Stimulated activated CD4-positive, alpha-beta T cell treated with anti-CD3 and anti-CD28 coated beads, Interleukin-1b, Interleukin-23, amount 100 ng/mL, for 1 hour (primary cell): ENCODE measurements at places on chromosomes 1 and 21.
A peak's percentile ranks its signal among the peaks of the same experiment; 100 is the strongest.

DNA sequence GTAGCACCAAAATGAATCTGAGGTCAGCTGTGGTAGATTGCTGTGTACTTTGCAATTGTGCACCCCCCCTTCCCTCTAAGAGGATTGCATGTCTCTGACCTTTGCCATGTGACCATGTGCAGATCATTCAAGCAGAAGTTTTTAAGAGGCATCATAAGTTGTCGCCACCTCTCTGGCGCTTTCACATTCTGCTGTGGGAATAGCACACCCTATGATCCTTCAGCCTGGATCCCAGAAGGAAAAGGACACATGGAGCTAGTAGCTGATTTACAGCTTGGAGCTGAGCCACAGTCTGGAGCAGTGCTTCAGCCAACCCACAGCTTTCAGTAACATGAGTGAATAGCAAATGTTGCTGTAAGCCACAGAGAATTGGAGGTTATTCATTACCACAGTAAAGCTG, 158.5 kb downstream of the TSEN15 start:
- DNase-seq: no peak

DNA sequence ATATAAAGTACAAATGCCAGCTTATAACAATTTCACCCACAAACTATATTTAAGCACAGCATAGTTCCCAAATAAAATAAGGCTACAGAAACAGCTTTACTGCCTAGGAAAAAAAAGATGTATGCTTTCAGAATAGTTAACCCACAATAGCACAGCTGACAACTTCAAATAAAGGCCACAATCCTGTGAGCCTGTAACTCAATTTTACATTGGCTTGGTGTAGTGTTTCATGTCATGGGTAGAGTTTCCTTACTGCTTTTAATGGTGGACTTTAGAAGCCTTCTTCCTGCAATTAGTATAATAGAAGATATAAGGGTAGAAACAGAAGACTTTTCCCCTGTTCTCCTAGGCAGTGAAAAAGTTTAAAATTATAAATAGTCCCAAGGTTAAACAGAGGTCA, 44.3 kb upstream of the ZC3H11B start:
- DNase-seq: no peak

GRCh38 chr21:42495765-42496119, 282 bp downstream of the RSPH1 start:
- DNase-seq: no peak

GRCh38 chr21:33067457-33067856, 2.5 kb upstream of the OLIG1 start:
- no peak for DNase-seq

DNA sequence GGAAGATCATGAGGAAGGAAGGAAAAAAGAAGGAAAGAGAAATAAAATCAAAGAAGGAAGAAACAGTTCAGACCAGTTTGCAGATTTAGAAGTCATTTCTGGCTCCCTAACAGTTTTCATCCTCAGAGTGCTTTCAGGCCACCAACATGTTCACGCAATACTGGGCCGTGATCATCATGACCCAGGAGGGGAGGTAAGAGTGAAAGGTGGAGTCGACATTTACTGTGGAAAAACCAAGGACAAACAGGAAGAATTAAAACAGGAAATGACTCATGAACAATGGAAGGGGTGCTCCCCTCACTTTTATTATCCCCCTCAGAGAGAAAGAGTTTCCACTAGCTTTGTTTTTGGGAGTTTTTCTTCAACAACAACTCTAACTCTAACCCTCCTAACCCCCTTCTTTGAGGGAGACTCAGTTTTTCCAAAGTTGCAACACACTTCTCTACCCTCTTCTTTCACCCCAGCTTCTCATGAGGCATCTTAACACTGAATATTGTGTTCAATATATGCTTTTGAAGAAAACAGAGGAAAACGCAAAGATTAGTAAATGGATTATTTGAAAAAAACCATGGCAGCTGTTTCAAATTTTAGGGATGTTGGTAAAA, 60.4 kb downstream of the VANGL2 start:
- no peak for DNase-seq

- no peak for DNase-seq
Observed at GRCh38 chr1:51351907-51352306, 21.5 kb upstream of the TTC39A start.

DNA sequence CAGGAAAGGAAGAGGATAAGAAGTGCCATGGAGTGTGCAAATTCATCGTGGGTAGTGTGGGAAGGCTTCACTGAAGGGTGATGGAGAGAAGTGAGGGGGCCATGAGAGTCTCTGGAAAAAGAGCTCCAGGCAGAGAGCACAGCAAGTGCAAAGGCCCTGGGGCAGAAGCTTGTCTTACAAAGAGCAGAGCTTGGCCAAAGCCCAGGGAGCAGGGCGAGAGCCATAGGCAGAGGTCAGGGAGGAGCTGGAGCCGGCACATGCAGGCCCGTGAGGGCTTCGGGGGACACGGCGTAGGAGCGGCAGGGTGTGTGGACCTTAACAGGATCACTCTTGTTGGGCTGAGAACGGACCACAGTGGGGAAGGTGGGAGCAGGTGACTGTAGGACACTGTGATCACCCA, 83.7 kb upstream of the EDN2 start:
- no peak for DNase-seq

GRCh38 chr1:45543581-45544417, 6.8 kb upstream of the AKR1A1 start:
- peak; percentile 52 for DNase-seq

DNA sequence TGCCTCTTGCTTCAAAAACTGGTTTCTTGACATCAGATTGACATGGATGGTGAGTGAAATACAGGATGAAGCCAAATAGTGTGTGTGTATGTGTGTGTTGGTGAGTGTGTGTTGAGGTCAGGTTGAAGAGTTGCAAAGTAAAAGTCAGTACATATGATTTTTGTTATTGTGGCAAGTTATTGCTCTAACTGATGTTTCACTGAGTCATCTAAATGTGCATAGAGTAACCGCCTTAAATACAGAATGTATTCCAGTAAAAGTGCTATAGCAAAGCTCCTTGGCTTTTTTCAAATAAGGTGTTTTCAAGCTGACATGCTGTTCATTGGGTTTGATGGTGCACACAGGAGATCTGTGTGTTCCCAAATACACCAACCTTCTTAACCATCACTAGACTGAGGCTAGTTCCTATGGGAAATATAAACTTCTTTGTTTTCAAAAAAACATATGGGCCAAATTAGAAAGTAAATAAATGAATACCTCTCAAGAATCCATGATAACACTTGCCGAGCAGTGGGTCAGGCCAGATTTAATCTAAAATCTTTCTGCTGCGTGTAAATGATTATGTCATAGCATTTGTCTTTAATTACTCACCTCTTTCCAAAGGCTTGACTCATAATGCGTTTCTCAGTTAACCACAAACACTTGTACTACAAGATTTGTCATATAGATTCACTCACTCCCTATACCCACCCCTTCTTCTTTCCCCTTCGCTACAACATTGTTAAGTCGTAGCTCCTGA, 151.1 kb downstream of the LYPLAL1 start:
- no peak for DNase-seq

GRCh38 chr1:50368179-50369007, 54.9 kb downstream of the DMRTA2 start:
- no peak for DNase-seq

- no peak for DNase-seq
Observed at GRCh38 chr1:98920441-98921110, 84.1 kb downstream of the PLPPR5 start.

DNA sequence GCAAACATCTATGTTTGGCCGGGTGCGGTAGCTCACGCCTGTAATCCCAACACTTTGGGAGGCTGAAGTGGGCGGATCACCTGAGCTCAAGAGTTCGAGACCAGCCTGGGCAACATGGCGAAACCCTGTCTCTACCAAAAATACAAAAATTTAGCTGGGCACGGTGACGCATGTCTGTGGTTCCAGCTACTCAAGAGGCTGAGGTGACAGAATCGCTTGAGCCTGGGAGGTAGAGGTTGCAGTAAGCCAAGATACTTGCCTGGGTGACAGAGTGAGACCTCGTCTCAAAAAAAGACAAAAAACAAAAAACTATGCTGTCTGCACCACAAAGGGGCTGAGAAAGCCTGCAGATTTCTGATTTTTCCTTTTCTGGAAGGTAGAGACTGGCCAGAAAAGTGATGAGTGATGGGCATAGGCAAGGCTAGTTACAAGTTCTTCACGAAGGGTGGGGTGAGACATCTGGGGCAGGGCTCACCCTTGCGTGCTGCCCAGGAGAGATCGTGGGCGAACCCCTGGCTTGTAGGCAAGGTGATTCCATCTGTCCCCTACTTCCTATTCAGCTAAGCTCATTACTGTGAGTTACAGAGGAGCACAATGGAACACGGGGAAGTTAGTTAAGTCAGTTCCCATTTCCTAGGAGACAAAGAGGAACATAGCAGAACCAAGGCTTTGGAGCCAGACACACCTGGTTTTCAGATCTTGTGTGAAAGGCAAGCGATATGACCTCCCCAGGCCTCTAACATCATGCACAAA, 3.2 kb downstream of the SLC2A1 start:
- no peak for DNase-seq

DNA sequence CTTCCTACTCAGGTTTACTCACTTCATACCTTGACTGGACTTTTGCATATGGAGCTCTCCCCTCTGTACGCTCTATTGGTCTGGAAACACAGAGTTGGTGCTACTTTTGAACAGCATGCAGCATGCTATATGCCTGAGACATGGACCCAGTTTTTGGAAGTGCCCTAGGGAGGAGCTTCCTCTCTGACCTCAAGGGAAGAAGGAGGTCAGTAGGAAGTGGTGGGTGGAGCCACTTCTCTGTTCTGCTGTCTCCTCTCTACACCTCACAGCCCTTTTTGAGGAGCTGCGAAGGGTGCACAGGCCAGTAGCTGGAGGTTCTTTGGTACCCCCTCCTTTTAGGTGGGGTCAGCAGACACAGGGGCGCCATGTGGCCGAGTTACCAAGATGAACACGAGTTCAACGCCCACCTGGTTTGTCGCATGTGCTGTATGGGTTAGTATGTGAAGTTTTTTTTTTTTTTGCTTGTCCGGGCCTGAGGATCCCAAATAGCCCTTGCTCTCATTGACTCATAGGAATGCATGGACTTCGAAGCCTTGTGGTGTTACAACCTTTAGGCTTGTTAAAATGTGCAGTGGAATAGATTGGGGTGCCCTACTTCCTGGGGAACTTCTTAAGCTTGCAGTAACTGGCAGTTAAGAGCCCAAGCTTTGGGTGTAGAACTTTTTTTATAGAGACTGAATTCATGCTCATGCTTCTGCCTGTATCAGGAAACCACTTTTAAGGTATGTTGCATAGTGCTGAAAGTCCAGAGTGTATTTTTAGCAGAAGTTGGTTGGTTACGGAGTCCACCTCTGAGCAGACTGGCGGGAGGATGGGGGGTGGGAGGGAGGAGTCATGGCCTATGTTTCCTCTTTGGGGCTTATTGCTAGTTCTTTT, 10.7 kb downstream of the MACF1 start:
- no peak for DNase-seq

- DNase-seq: no peak
Observed at GRCh38 chr1:43098200-43098599, 73.9 kb downstream of the EBNA1BP2 start.

DNA sequence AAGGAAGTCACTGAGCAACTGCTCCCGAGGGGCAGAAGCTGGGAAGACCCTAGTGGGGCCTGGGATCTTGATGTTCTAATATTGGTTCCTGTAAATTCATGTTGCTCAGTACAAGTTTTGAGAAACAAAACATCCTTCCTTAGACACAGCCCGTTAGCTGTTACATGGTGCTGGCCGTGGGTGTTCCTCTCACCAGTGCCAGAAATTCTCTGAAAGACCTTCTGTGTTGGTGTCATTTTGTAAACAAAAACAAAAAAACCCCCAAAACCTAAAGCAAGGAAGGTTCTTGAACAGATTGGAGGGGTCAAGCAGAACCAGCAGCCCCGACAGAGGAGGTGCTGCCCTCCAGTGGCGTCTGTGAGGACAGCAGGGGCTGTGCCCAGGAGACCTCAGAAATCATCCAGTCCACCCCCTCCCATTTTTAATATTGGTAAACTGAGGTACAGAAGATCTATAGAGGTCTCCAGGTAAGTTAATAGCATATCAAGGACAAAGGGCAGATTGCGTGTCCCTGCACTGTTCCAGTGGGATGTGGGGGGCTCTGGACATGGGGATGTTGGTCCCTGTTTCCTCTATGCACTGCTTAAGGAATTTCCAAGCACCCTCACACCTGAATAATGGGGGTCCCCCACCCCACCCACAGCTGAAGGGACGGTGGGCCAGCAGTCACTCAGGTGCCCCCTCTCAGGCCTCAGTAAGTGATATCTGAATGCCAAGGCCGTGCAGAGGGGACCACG, 38.2 kb downstream of the SLC2A7 start:
- DNase-seq: peak; percentile 22

- no peak for DNase-seq
Observed at GRCh38 chr1:166875302-166875733, 746 bp downstream of the TADA1 start.

DNA sequence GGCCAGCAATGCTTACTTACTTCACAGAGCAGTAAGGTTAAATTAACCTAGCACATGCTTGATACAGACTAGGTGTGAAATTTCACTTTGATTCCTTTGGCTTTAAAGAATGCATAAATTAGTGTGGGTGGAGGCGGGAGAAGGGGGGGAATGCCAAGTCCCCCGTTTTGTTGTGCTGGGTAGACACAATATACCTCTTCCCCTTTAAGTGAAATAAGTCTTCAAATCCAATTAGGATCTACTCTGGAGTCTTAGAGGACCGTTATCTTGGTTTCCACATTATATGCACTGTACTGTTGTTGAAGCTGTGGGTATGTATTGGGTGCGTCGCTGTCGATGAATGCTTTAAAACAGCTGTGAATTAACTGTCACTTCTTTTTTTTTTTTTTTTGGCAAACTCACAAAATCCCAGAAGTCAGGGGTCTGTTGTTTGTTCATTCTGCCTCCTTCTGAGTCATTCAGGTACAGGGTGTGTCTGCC, 1.6 kb upstream of the S1PR1 start:
- DNase-seq: no peak

GRCh38 chr1:218813237-218813636, 360.4 kb upstream of the LYPLAL1 start:
- no peak for DNase-seq

DNA sequence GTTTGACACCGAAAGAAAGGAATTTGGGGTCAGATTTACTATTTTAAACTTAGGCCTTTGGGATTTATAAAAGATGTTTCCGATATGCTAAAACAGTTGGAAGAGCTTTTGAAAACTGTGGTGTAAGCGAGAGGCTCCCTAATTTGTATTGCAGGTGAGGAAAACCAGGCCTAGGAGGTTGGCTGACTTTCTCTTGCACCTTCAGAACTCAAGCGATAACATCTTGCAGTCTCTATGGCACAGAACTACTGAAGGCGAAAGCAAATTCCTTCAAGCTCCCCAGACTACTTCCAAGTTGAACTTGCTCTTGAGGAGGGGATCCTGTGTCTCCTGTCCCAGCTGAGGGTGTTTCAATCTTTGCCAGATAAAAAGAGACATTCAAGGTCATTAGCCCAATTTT, 685.7 kb downstream of the ADGRL2 start:
- no peak for DNase-seq
